ENCODE measurements at places on chromosomes 4 and X.

- no peak for DNase-seq
Observed at GRCh38 chrX:155053656-155054055, 17.3 kb downstream of the CMC4 start.

DNA sequence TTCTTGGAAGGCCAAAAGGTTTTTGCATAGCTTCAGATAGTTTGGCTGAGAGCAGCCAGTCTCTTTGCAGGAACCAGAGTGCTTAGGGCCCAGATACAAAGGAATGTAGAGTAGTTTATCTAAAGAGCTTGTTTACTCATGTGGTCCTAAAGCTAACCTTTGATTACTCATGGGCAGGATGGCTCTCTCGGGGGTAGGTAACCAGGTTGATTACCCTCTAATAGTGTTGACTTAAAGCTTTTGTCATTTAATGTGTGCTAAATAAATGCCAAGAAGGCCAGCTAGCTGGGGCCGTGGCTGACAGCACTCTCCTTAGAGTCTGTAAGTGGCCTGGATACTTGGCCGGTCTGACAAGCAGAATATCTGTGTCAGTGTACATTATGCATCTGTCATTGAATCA lies 69.7 kb upstream of the MAGEB16 start:
- DNase-seq = no peak

DNA sequence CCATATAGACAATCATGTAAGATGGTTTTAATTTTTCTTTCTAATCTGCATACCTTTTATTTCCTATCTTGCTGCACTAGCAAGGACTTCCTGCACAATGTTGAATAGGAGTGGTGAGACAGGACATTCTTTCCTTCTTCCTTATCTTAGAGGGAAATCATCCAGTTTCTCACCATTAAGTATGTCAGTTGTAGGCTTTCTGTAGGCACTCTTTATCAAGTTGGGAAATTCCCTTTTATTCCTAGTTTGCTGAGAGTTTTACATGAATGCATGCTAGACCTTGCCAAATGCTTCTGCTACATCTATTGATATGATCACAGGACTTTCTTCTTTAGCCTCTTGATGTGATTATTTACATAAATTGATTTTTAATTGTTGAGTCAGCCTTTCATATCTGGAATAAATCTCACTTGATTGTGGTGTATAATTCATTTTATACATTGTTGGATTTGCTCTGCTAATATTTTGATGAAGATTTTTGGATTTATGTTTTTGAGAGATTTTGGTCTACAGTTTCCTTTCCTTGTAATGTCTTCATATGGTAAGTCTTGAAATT lies 23.8 kb downstream of the RNF175 start:
- no peak for DNase-seq

GRCh38 chrX:39253551-39253950 lies 452.3 kb downstream of the MID1IP1 start:
- DNase-seq = no peak

DNA sequence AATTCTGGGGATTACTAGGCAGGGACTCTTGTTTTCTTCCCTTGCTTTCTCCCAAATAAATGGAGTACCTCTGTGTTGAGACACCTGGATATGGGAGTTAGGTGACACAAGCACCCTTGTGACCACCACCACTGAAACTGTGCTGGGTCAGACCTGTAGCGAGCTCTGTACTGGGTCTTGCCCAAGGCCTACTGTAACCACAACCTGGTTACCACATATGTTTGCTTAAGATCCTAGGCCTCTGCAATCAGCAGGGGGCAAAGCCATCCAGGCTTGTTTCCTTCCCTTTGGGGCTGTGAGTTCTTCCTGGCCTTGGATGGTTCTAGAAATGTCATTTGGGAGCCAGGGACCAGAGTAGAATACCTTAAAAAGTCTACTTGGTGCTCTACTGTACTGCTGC lies 49.4 kb downstream of the LPAR4 start:
- DNase-seq = no peak

GRCh38 chr4:176467001-176467400 lies 147.2 kb downstream of the SPCS3 start:
- DNase-seq = no peak

DNA sequence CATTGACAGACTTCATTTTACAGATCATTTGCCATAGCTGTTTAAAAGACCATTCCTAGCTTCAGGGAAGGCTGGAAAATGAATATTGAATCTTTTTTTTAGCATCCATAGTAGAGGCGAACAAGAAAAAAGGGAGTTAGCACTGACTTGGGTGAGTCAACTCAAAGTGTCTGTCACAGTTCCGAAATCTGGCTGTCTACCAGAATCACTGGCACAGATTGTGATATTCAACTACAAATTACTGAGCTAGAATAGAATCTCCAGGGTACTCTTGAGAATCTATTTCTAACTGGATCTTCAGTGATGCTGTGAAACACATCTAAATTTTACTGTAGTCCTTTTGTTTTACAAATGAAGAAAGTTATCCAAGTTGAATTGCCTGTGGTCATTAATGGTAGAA lies 31.5 kb downstream of the SEC24B start:
- no peak for DNase-seq

- no peak for DNase-seq
Observed at GRCh38 chrX:49266523-49267445, 2.3 kb upstream of the FOXP3 start.

- no peak for DNase-seq
Observed at GRCh38 chr4:56856656-56857055, 35.2 kb upstream of the SPINK2 start.

DNA sequence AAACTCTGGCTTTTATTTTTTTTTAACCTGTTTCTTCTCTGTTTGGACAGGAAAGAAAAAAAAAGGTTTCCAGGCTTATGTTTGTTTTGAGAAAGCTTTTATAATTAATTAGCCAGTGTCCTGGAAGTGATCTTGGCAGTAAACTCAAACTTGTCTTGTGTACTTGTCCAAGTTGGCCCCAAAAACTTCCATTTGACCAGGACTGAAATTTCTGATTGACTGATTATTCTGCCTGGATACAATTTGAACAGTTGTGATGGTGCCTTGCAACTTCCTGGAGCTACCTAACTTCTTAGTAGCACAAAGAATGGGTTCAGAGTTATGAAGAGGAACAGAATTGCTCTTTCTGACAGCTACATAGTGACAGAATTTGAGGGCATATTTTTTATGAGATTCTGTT lies 62.0 kb downstream of the SLC4A4 start:
- DNase-seq = no peak

DNA sequence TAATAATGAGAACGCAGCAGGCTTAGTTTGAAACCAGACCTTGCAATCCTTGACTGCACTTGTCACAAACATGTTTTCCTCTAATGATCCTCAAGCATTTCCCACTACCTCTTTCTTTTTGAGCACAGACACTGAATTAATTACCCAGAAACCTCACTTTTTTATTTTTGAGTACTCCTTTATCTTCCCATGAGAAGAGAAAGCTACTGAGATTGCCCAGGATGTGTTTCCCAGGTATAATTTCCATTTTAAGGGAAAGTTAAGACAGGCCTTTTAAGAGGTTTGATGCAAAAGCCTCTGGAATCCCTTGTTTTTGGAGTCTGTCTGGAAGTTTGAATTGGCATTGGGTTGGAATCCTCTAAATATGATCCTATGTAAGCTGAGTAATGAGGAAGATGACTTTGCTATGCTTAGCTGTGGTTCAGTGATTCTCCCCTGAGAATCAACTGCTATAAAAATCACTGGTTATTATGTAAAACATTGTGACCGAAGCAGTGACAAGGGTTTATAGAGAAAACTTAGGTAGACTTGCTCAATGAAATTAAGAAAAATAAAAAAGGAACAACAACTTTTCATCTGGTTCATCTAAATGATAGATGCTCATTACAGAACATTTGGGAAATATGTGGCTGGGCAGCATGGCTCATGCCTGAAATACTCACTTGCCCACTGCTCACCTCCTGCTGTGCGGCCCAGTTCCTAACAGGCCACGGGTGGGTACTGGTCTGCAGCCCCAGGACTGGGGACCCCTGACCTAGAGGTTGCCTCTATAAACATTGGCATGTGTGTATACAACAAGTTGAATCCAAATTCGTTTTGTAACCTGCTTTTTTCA lies 10.8 kb upstream of the RHOH start:
- DNase-seq = no peak

- no peak for DNase-seq
Observed at GRCh38 chrX:2710041-2710840, 19.1 kb downstream of the CD99 start.

GRCh38 chr4:98433691-98434090 lies 172.5 kb downstream of the RAP1GDS1 start:
- no peak for DNase-seq

- DNase-seq = no peak
Observed at GRCh38 chr4:78047366-78047765, 9.8 kb upstream of the FRAS1 start.

DNA sequence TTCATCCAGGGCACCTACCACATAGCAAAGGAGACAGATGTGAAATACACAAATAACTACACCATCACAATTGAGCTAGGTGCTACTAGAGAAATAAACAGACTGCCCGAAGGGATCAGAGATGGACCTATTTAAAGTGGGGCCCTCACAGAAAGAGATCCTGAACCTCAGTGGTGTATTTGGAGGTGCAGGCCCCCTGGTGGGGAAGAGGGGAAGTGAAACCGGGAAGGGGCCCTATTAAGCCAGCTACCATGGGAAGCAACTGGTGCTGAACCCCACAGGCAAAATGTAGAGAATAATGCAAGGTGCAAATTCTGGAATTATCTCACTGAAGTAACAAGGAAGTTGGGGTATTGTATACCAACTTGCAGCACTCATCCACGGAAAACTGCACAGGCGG lies 78.6 kb upstream of the FAM9A start:
- no peak for DNase-seq

- no peak for DNase-seq
Observed at GRCh38 chrX:17882680-17883079, 21.6 kb upstream of the RAI2 start.

GRCh38 chr4:37446016-37446415 lies 201.5 kb downstream of the NWD2 start:
- no peak for DNase-seq

- DNase-seq = peak; percentile 85
Observed at GRCh38 chr4:117084866-117085701, at the start of gene TRAM1L1. Gene TRAM1L1, minus strand, starts transcription at chr4:117085576. Its CDS starts 183 bp downstream, at chr4:117085393.

DNA sequence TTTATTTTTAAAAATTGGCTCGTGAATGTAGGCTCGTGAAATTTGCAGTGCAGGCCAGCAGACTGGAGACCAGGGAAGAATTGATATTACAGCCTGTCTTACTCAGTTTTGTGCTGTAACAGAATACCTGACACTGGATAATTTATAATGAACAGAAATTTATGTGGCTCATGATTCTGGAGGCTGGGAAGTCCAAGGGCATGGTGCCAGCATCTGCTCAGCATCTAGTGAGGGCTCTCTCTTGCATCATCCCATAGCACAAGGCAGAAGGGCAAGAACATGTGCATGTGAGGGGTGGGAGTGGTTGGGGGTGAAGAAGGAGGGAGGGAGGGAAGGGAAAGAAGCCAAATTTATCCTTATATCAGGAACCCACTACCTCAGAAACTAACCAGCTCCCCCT lies 13.7 kb upstream of the CLTRN start:
- no peak for DNase-seq

DNA sequence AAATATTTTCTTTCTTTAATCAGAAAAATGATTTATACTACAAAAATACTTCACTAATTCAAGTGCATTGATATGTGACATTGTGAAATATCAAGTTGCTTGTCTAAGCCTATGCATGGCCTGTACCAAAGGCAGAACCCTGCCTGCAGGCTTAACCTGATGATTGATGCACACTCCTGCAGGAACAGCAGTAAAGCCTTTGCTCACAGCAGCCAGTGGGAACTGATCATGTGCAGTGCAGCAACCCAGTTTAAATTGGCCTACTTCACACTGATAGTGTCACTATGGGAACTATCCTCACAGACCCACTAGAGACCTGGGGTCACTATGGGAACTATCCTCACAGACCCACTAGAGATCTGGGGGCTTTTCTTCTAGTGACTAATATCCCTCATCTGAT lies 603.8 kb downstream of the RAPGEF2 start:
- no peak for DNase-seq

- DNase-seq = no peak
Observed at GRCh38 chr4:57231781-57232180, 121.6 kb upstream of the IGFBP7 start.

GRCh38 chr4:42453612-42454011 lies 56.3 kb downstream of the SHISA3 start:
- no peak for DNase-seq

- DNase-seq = no peak
Observed at GRCh38 chr4:188780686-188781085, 641.4 kb downstream of the TRIML1 start.

GRCh38 chrX:148723551-148723950 lies 223.1 kb downstream of the AFF2 start:
- DNase-seq = no peak

- no peak for DNase-seq
Observed at GRCh38 chrX:56281789-56282188, 49.6 kb downstream of the KLF8 start.

- DNase-seq = no peak
Observed at GRCh38 chr4:142933207-142933606, 87.1 kb upstream of the INPP4B start.

DNA sequence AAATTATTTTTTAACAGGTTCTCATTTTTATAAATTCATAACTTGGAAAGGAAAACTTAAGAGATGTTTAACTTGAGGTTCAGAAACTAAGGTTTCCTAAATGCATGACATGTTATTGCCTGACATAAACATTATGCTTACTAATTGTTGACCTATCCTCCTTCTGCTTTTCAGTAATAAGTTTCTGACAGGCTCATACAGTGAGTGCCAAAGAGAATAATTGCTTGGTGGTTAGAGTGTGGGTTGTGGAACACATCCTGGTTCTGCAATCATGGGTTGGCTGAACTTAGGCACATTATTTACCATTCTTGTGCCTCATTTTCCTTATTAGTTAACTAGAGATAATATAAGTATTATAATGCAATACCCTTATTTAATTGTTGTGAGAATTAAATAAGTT lies 56.5 kb downstream of the BMPR1B start:
- no peak for DNase-seq

- no peak for DNase-seq
Observed at GRCh38 chrX:30308263-30309138, 689 bp downstream of the NR0B1 start.

DNA sequence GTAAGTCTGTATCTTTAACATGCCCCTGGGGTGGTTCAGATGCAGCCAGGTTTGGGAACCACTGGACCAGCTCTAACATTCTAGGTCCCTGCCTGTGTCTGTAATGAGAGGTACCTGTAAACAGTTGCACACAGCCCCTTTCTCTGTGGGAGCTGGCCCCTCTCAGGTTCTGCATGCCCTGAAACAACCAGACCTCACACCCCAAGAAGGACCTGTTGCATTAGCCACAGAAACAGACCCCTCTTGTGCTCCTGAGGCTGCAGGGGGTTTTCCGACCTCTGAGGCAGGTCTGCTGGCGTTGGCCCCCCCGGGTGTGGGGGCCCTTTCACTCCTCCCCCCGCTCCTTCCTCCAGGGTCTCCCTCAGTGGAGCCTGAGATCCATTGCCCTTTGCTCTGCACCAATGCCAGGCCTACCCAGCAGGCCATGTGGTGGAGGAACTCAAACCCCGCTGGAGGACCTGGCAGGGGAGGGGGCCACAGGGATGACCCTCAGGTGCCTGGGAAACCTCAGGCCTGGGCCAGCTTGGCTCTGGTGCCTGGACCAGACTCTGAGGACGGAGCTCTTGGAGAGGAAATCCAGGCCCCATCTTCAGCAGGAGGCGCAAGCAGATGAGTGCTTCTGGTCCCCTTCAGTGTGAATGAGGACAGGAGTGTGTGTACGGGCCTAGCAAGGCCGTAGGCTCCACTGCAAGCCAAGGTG lies 61.4 kb upstream of the PJA1 start:
- no peak for DNase-seq

Measured in upper lobe of right lung (tissue), 1 donor.